ENCODE measurements at places on chromosomes 13 and 19.

DNA sequence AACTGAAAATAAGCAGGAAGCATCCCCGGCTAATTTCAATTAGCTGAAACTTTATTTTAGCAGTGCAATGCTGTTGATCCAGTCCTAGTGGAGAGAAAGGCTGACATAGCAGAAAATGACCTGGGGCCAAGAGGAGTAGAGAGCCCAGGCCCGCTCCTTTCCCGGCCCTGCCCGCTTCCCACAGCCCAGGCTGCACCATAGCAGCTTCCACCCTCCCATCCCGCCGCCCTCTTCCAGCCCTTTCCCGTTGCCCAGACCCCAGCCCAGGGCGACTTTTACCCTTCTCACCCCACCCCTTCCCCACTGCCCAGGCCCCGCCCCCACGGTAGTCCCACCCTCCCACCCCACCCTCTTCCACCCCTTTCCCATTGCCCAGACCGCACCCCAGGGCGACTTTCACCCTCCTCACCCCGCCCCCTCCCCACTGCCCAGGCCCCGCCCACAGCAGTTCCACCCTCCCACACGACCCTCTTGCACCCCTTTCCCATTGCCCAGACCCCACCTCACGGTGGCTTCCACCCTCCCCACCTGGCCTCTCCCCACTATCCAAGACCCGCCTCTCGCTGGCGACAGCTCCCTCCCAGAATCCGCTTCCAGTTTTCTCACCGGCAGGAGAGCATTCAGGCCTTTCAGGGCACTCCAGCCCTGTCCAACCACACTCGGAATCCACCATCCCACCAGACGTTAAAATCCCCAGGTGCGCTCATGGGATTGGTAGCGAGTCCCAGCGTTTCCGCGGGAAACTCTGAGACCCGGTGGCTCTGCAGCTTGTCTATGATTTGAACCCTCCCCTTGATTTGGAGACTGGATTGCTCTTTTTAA, 8.3 kb downstream of the ZNF160 start:
- no peak for DNase-seq

DNA sequence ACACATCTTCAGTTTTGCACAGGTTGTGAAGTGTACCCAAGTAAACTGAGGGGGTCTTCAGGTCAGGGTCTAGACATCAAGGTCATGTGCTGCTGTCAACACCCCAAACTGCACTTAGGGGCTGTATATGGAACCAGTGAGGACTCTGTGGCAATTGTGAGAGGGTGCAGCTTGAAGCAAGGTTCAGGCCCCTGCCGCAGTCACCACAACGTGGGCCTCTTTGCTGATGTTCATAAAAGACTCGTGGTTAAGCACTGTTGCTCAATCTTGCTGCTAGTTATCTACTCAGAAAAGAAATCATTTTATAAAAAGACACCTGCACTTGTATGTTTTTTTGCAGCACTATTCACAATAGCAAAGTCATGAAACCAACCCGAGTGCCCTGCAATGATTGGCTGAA, 907.4 kb downstream of the UQCRFS1 start:
- DNase-seq = no peak

DNA sequence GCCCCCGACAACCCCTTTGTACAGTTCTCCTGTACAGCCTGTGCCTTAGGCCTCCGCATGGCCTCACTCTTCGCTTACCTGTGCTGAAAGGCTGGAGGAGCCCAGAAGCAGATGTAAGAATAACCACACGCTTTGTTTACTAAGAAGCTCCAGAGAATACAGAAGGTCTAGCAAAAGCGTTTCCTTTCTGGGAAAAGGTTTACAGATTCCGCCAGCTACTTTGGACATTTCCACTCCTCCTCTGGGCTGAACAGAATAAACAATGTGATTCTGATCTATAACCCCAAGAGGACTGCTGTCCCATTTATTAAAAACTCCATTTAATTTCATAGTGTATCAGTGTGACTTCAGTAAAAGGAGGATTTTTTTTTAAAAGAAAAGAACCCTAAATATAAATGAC, 339.2 kb downstream of the DNAJC15 start:
- DNase-seq = no peak

DNA sequence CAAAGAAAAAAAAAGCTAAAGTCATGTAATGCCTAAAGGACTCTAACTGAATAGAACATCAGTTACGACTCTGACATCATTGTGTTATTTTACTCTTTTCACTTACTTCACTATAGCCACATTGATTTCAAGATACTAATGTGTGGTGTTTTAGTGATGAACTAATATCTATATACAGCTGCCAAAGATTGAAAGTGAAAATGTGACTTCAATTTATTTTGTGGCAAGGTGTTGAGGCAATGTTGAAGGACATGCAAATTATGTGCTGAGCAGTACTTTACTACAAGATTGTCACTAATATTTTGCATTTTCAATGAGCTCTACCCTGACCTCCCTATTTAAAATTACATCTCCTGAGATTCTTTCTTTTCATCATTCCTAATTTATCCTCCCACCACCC, 1911.9 kb upstream of the PCDH20 start:
- DNase-seq = no peak

- no peak for DNase-seq
Observed at GRCh38 chr13:50921706-50922105, 12.1 kb downstream of the RNASEH2B start.

DNA sequence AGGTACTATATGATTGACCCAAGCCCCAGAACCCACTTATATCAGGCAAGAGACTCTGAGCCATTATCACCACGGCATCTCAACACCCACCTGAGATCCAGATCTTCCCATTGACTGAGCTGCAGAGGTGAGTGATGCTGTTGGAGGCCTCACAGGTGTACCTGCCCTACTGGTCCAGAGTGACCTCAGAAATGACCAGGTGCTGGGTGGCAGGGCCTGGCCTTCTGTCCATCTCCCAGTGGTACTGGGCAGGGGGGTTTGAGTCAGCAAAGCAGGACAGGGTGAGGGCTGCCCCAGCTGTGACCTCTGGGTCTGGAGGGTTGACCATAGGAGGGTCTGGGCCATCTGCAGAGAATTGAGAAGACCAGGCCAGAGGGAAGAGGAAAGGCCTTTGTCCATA, 13.2 kb upstream of the CEACAM20 start:
- no peak for DNase-seq

DNA sequence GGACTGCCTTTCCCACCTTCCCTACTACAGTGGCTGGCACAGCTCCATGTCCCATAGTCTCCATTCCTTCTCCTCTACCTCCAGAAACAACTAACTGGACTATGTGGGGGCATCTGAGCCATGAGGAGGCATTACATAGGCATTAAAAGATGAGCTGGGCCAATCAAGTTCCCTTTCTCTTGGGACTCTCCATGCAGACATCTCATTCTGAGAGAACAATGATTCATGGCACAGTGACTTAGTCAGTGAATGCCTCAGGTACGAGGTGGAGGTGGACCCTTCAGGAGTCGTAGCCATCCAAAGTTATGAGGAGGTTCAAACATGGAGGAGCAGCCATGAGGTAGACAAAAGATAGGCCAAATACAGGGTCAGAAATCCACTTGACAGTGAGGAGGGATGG, 70.0 kb downstream of the GPC6 start:
- DNase-seq = no peak

- DNase-seq = no peak
Observed at GRCh38 chr13:49497272-49497671, 1.5 kb downstream of the PHF11 start.

DNA sequence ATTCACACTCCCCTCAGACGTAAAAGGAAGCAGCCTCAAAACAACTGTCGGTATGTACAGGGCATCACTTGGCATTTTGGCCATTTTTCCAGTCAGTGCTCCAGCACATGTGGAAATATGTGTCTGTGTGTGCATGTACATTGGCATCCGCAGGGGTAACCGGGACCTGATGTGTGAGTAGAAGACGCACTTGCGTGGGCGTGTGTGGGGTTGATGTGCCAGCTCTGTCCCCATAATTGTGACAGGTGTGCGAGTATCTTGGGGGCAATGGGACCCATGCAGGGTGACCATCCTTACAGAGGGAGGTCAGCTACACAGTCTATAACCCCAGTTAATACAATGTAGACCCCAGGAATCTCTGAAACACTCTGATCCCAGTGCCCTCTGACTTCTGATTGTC, 7.3 kb upstream of the ZNF331 start:
- no peak for DNase-seq

- DNase-seq = no peak
Observed at GRCh38 chr19:42471554-42472249, 29.0 kb upstream of the CXCL17 start.

DNA sequence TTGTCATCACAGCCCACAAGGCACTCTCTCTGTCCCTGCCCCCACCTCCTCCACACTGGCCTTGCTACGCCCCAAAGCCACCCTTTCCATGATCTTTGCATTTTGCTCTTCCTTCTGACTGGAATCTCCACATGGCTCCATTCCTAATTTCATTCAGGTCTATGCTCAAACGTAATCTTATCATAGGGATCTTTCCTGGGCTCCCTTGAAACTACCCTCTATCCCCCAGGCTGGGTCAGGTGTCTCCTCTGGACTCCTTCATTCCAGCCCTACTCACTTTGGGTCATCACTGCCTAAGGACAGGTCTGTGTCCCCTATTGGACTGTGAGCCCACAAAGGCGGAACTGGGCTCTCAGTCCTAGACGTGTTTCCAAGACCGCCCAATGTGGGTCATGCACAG, 3.1 kb downstream of the GEMIN7 start:
- DNase-seq = no peak

DNA sequence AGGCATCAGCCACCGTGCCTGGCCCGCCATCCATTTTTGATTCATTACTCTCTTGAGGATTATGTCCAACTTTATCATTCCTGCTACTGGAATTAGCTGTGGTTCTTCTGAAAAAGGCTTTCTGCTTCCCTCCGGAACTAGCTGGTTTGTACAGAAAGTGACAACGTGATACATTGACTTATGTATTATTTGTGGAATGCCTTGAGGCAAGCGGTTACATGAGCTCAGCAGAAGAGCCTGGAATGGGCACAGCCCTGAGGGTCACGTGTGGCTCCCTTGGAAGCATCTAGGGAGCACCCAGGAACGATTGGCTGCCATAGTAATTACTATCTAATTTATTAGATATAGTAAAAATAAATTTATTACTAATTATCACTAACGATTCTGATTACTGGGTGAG, 14.4 kb upstream of the RETN start:
- no peak for DNase-seq

DNA sequence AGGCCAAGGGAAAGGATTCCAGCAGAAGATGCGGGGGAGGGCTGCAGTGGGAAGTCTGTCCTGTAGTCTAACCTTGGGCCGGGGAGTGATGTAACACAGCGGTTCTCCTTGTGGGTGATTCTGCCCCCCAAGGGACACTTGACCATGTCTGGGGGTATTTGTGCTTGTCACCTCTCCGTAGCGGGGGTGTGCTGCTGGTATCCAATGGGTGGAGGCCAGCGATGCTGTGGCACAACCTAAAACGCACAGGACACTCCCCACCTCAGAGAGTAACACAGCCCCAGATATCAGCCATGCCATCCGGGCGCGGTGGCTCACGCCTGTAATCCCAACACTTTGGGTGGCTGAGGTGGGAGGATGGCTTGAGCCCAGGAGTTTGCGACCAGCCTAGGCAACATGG, 36.3 kb downstream of the ZNRF4 start:
- no peak for DNase-seq

DNA sequence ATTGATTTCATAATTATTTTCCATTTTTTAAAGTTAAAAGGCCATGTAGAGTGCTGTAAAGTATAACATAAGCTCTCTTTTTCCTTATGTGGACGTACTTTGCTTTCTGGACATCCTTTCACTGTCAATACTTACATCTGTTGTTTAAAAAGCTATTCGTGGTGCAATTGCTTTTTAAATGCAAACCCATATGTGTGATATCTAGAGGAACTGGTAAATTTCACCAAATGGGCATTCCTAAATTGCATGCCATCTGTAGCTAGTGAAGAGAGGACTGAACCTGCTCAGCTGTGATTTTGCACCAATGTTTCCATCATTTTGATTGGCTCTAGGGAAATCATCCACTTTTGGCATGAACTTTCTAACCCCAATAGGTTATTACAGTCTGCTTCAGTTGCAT, 129.4 kb downstream of the PCDH17 start:
- DNase-seq = no peak

Data from stimulated activated CD8-positive, alpha-beta memory T cell treated with anti-CD3 and anti-CD28 coated beads, Interleukin-2, amount 100 ng/mL, for 1 hour (primary cell).